ENCODE measurements at places on chromosomes 2 and 18. TPM values are rescaled to one million over a fixed set of nuclear protein-coding genes. Genes with fewer than 3 reads are reported as not detected.

DNA sequence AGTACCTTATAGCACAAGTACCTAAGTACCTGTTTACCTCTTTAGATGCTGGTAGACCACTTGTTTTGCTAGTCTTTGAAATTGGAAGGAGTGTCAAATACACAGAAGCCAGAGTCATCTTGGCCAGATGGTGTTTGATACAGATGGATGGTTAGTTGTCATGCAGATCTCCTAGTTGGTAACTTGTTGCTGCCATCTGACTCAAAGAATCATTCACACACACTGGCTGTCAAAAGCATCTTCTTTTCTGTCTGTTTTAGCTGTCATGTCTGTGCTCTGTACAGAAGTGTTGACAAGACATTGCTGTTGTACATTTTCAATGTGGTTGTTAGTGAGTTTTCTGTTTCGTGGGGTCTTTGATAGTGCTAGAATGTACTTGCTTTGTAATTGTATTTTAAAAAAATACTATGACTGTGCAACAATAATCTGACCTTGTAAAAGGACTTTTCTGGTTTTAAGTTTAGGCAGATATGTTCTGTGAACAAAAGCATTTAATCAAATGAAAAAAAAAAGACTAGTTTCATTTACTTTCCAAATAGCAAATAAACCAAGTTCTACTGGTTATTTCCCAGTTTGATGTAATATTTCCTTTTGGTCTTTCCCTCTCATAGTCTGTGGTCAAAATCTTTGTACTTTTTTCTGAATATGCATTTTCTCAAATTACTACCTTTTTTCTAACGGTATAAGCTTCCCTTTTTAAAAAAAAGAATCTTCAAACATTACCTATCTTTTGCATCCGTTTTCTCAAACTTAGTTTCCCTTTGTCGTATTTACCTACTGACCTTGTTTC lies 39.9 kb downstream of the TANK start:
- DNase-seq = no peak

DNA sequence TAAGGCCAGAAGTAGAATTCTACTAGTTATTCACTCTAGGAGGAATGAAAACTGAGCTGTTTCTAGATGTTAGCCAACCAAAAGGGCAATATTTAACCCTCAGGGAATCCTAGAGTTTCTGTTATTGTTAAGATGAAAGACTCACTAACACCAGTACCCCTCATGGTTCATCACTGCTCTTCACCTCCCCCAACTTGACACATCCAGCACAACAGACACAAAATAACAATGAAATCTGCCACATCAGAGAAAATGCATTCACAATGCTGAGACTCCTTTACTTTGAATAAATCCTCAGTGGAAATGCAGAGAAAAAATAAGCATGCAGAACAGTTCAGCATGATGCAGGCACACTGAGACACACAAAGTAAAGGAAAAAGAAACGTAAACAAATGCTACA lies 111.3 kb downstream of the RIF1 start:
- DNase-seq = no peak

GRCh38 chr2:120367649-120368048 lies 21.7 kb downstream of the INHBB start:
- DNase-seq = no peak

DNA sequence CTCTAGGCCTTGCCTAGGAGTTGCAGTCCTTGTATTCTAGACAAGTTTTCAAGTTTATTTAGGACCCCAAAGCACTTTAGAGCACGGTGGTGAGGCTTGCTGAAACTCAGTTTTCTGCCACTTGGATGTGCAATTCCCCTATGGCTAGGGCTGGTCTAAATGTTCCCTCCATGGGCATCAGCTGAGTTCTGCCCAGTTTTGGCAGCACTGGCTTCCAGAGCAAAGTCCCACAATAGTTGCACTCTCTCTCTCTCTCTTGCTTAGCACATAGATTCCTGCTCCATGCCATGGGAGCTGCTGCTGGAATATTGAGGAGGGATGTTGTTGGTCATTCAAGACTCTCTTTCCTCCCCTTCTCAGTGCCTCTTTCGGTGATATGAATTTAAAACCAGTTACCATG lies 760.2 kb upstream of the SLC39A10 start:
- no peak for DNase-seq

- no peak for DNase-seq
Observed at GRCh38 chr2:119248311-119248710, 24.7 kb downstream of the STEAP3 start.

GLI2 gene
- polyA plus RNA-seq = 11.7 TPM

PSME4 gene
- polyA plus RNA-seq = 64.6 TPM

CAPN10 gene
- polyA plus RNA-seq = 21.5 TPM
